ENCODE measurements at places on chromosomes 3 and 15. TPM values are rescaled to one million over a fixed set of nuclear protein-coding genes. Genes with fewer than 3 reads are reported as not detected.

GAP43 gene
- total RNA-seq: not detected

ANAPC13 gene
- total RNA-seq: 34.4 TPM

C15orf61 gene
- total RNA-seq: 3.3 TPM

C3orf62 gene
- total RNA-seq: 2.8 TPM

C2CD4A gene
- under 0.01 TPM for total RNA-seq

SLC28A2 gene
- not detected for total RNA-seq

KIF15 gene
- total RNA-seq: 9.1 TPM

TMEM108 gene
- 1.1 TPM for total RNA-seq

SLC24A5 gene
- total RNA-seq: 1,301 TPM

TMIE gene
- not detected for total RNA-seq

CDCP1 gene
- total RNA-seq: 3.1 TPM

LRRC49 gene
- total RNA-seq: 3.9 TPM

P2RY14 gene
- total RNA-seq: not detected

SPESP1 gene
- total RNA-seq: 5.2 TPM

NRROS gene
- 8.4 TPM for total RNA-seq

IFT80 gene
- 32.4 TPM for total RNA-seq

GABRB3 gene
- total RNA-seq: 0.62 TPM

CFAP92 gene
- total RNA-seq: 0.31 TPM

CHST14 gene
- 8.9 TPM for total RNA-seq

NEK11 gene
- total RNA-seq: 2.9 TPM

TIMP4 gene
- total RNA-seq: 2.2 TPM

GPR171 gene
- total RNA-seq: 0.15 TPM

NIPA2 gene
- total RNA-seq: 75.0 TPM

CFAP100 gene
- not detected for total RNA-seq

GADL1 gene
- not detected for total RNA-seq

TM4SF18 gene
- total RNA-seq: 10.2 TPM

HIGD2B gene
- total RNA-seq: under 0.01 TPM

MYH15 gene
- under 0.01 TPM for total RNA-seq
